ENCODE measurements at places on chromosomes 5 and 9. TPM values are rescaled to one million over a fixed set of nuclear protein-coding genes. Genes with fewer than 3 reads are reported as not detected.

- peak overlapping the region; percentile 22 for H3K27ac ChIP-seq
- no peaks in the 10 kb centered on the region for H3K27me3 ChIP-seq
- H3K36me3 ChIP-seq, result no peaks in the 10 kb centered on the region
- DNase-seq, result peak; percentile 88
- H3K4me1 ChIP-seq, result no peaks in the 10 kb centered on the region
Observed at GRCh38 chr9:121557581-121558447, 58.2 kb upstream of the GGTA1 start.

DNA sequence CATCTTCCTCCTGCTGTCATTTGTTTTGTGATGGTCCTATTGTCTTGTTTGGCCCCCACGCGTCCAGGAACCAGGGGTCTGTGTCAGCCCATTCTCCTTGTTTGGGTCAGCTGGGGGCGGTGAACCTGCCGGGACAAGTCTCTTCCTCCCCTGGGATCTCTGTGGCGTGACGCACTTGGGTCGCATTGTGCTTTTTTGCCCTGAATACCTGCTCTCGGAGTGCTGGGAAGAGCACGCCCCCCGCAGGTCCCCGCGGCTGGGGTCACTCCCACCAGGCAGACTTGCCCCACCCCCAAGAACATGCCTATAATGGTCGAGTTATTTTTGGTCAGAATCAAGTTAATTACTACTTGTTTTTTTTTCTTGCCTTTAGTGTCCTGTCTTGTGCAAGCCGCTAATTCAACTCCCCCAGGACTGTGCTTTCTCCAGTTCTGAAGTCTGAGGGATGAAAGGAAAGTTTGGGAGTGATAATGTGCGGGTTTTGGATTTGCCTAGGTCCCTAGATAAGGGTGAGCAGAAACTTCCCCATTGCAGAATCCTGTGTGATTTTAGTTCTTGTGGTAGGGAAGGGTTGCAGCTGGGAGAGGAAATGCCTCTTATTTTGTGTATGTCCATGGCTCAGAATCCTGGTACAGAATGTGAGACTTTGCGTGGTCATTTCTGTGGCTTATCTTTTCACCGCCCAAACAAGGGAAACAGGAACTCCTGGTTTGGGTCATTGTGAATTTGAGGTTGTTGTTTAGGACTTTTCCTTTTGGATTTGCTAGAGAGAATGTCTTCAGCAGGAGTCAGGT is 789 bp downstream of the ACER2 start:
- peak; percentile 79 for DNase-seq
- no peaks in the 10 kb centered on the region for H3K36me3 ChIP-seq
- H3K4me3 ChIP-seq, result peak overlapping the region; percentile 92
- peak overlapping the region; percentile 90 for H3K27ac ChIP-seq
- H3K4me1 ChIP-seq, result no peaks in the 10 kb centered on the region

GRCh38 chr9:112360047-112360804 is 19.7 kb upstream of the HSDL2 start:
- no peaks in the 10 kb centered on the region for H3K27me3 ChIP-seq
- H3K27ac ChIP-seq, result no peak overlapping the region
- no peaks in the 10 kb centered on the region for H3K36me3 ChIP-seq
- DNase-seq, result no peak

ARL14EPL gene
- not detected for total RNA-seq

- DNase-seq, result no peak
- no peak overlapping the region for H3K27ac ChIP-seq
- H3K36me3 ChIP-seq, result no peaks in the 10 kb centered on the region
- peaks cover 3% of the 10 kb centered on the region for H3K4me1 ChIP-seq
- no peak overlapping the region for H3K4me3 ChIP-seq
- H3K27me3 ChIP-seq, result no peaks in the 10 kb centered on the region
Observed at GRCh38 chr5:158943057-158943456, 156.7 kb downstream of the EBF1 start.

GRCh38 chr5:112113565-112113964 is 305.5 kb downstream of the EPB41L4A start:
- no peaks in the 10 kb centered on the region for H3K36me3 ChIP-seq
- no peak overlapping the region for H3K27ac ChIP-seq
- DNase-seq, result no peak

Measured in endodermal cell (in vitro differentiated cells).